ENCODE measurements at places on chromosomes 2 and 18.

- no peak overlapping the region for H3K4me3 ChIP-seq
- no peaks in the 10 kb centered on the region for H3K4me1 ChIP-seq
- H3K36me3 ChIP-seq: no peaks in the 10 kb centered on the region
- H3K27ac ChIP-seq: no peak overlapping the region
- ATAC-seq: no peak
Observed at GRCh38 chr2:144914113-144914512, 394.2 kb upstream of the ZEB2 start.

DNA sequence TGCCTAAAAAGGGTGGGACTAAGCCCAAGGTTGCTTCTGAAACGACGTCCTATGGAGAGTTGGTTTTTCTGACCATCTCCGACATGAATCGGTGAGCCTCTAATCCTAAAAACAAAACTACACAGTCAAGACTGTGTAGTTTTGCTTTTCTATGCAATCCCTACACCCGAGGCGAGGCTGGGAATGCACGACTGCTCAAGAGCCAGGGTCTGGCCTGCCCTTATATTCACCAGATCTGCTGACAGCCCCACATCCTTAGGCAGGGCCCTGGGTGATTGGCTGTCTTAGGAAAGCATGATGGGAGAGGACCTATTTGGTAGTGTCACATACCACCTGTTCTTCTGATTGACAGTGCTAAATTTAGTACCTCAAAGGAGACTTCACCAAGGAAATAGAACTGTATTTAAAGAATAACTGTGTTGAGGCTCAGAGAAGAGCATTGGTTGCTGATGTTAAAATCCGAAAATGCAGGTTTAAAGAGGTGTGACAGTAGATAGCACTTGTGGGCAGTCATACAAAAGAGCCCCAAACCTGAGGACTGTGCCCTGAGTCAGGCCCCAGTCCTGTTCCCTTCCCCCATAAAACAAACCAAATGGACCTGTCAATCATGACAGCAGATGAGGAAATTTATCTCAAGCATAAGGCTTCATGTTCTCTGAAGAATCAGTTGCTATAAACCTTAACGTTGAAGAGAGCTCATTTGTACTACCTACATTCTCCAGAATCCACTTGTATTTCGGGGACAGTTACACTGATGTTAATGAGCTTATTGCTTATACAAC is at the start of gene TTN:
Gene TTN (minus strand): TSS at position 197 of the 782 bp plus-strand sequence. CDS start 2,781 bp downstream, outside the sequence.
- H3K4me1 ChIP-seq: no peaks in the 10 kb centered on the region
- no peak for ATAC-seq
- no peak within 1 kb of the TSS for H3K4me3 ChIP-seq
- H3K27me3 ChIP-seq: no peaks in the 10 kb centered on the region
- H3K27ac ChIP-seq: no peak within 1 kb of the TSS

DNA sequence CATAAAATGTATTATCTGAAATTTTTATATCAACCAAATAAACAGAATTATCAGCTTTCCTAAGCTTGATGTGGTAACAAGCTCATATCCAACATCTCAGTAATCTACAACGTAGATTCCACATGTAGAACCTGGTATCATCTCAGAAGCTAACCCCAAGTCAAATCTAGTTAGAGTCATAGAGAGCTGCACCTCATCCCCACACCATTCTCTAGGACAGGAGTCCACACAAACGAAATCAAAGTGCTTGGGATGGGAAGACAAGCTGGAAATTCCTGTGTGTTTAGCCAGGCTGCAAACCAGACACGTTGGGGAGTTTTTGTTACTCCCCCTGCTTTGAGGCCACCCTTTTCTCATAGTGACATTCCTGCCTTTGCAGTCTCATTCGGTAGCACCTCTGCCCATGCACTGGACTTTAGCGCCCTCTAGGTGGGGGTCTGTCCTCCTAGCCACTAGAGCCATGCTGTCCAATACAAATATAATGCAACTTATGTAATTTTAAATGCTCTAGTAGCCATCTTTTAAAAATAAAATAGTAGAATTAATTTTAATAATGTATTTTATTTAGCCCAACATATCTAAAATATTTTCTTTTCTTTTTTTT is 28.1 kb upstream of the SATB2 start:
- no peak overlapping the region for H3K27ac ChIP-seq
- H3K36me3 ChIP-seq: no peaks in the 10 kb centered on the region
- H3K4me1 ChIP-seq: no peaks in the 10 kb centered on the region
- H3K4me3 ChIP-seq: no peak overlapping the region

GRCh38 chr2:207503234-207503633 is 26.5 kb upstream of the CREB1 start:
- H3K4me3 ChIP-seq: no peak overlapping the region
- H3K27me3 ChIP-seq: no peaks in the 10 kb centered on the region
- peaks cover 81% of the 10 kb centered on the region for H3K4me1 ChIP-seq
- ATAC-seq: peak; percentile 79

- no peaks in the 10 kb centered on the region for H3K36me3 ChIP-seq
- H3K27me3 ChIP-seq: no peaks in the 10 kb centered on the region
- ATAC-seq: no peak
- no peak overlapping the region for H3K27ac ChIP-seq
- H3K4me1 ChIP-seq: no peaks in the 10 kb centered on the region
- H3K4me3 ChIP-seq: no peak overlapping the region
Observed at GRCh38 chr18:25058521-25058920, 293.4 kb downstream of the ZNF521 start.

DNA sequence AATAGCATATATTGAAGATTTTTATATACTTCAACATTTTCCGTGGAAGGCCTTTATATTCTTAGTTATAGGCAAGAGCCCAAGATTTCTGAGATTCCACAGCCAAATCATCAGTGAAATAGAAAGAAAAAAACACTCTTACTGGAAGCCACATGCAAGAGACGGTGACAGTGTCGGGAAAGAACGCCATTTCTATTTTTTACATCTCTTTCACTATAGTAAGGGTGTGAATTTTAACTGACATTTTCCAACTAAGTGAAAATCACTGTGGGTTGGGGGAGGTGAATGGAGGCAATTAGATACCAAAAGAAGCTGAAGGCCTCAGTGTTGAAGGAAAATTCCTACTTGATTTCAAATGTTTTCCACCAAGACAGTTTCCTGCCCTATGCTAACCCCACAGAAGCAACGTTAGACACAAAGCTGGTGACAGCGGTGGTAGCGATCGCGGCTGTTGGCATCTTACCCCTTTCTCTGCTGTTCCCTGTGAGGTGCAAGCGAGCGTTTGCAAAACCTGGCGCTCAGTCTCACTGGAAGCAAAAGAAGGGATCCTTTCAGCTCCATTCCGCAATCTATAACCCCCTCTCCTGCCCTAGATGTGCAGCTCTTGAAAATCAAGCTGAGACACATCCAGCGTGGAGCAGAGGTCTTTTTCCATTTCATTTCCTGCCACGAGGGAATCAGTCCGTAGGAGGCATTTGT is 20.0 kb downstream of the ID2 start:
- no peak overlapping the region for H3K4me3 ChIP-seq
- H3K27ac ChIP-seq: no peak overlapping the region
- peaks cover 12% of the 10 kb centered on the region for H3K27me3 ChIP-seq
- H3K36me3 ChIP-seq: no peaks in the 10 kb centered on the region
- no peak for ATAC-seq
- H3K4me1 ChIP-seq: no peaks in the 10 kb centered on the region

GRCh38 chr2:190207930-190208329 is 111.7 kb downstream of the HIBCH start:
- no peak overlapping the region for H3K4me3 ChIP-seq
- peaks cover 10% of the 10 kb centered on the region for H3K36me3 ChIP-seq
- H3K4me1 ChIP-seq: peaks cover 6% of the 10 kb centered on the region
- no peak overlapping the region for H3K27ac ChIP-seq
- no peak for ATAC-seq

DNA sequence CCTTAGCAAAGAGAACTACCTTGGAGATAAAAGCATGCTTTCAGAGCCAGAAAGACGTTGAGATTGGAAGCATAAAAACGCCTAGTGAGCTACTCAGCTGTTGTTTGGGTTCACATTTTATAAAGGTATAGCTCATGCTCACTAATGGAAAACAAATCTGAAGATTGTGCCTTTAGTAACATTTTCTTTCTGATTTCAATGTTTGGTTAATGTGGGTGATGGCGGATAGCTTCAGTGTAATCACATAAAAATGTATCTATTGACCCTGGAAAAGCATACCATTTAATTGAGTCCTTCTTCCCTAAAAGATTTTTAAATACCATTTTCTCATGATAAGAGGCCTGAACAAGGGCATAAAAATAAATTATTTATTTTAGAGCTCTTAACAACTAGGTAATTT is 73.4 kb downstream of the DTNA start:
- H3K27ac ChIP-seq: no peak overlapping the region
- peaks cover 7% of the 10 kb centered on the region for H3K27me3 ChIP-seq
- no peaks in the 10 kb centered on the region for H3K36me3 ChIP-seq
- no peak overlapping the region for H3K4me3 ChIP-seq
- H3K4me1 ChIP-seq: no peaks in the 10 kb centered on the region
- no peak for ATAC-seq

- H3K27ac ChIP-seq: no peak overlapping the region
- peaks cover 10% of the 10 kb centered on the region for H3K4me1 ChIP-seq
- no peak for ATAC-seq
- peaks cover 70% of the 10 kb centered on the region for H3K36me3 ChIP-seq
Observed at GRCh38 chr2:73252238-73253027, 18.3 kb downstream of the CCT7 start.

GRCh38 chr18:34697233-34697632 is 12.9 kb upstream of the DTNA start:
- no peak overlapping the region for H3K27ac ChIP-seq
- no peaks in the 10 kb centered on the region for H3K36me3 ChIP-seq
- no peaks in the 10 kb centered on the region for H3K27me3 ChIP-seq
- no peaks in the 10 kb centered on the region for H3K4me1 ChIP-seq

DNA sequence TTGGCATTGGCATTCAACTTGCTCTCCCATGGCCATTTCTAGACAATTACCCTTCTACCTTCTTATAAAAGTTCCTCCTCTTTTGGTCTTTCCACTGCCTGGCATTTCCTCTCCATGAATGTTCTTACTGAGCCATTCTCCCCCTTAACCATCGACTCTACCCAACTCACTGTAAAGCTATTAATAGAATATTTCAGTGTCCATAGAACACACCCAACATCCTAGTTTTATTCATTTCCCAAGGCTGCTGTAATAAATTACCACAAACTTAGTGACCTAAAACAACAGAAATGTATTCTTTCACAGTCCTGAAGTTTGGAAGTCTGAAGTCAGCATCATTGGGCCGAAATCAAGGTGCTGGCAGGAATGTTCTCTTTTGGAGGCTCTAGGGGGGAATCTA is 170.0 kb upstream of the ATP5MC3 start:
- no peak overlapping the region for H3K27ac ChIP-seq
- no peaks in the 10 kb centered on the region for H3K36me3 ChIP-seq
- H3K4me3 ChIP-seq: no peak overlapping the region
- no peak for ATAC-seq

GRCh38 chr2:38734299-38735058 is 16.7 kb downstream of the SRSF7 start:
- H3K27ac ChIP-seq: no peak overlapping the region
- peaks cover 63% of the 10 kb centered on the region for H3K36me3 ChIP-seq
- no peak for ATAC-seq
- no peak overlapping the region for H3K4me3 ChIP-seq
- peaks cover 12% of the 10 kb centered on the region for H3K4me1 ChIP-seq

GRCh38 chr18:46519870-46520269 is 137.2 kb downstream of the LOXHD1 start:
- no peaks in the 10 kb centered on the region for H3K4me1 ChIP-seq
- H3K27ac ChIP-seq: no peak overlapping the region
- no peak for ATAC-seq
- peaks cover 2% of the 10 kb centered on the region for H3K27me3 ChIP-seq

GRCh38 chr2:230569298-230569697 is 143.3 kb upstream of the CAB39 start:
- no peak overlapping the region for H3K4me3 ChIP-seq
- no peaks in the 10 kb centered on the region for H3K27me3 ChIP-seq
- H3K36me3 ChIP-seq: peaks cover 26% of the 10 kb centered on the region
- ATAC-seq: no peak

DNA sequence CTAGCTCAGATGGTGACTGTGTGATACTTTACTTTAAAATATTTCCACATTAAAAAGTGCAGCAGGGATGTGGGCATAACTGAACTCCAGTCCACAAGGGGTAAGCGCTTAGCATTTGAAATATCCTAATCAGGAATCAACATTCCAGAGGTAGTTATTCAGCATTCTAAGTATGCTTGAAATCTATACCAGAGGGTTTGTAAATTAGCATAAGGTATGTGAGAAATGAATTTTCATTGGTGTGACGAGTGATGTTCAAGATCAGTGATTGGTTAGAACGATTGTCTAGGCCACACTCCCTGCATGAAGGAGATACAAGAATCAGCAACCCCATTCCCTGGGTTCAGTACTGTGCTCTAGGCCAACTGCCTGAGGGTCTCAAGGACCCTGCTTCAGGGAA is 42.6 kb downstream of the MAPK4 start:
- no peaks in the 10 kb centered on the region for H3K36me3 ChIP-seq
- no peak for ATAC-seq
- H3K4me3 ChIP-seq: no peak overlapping the region
- H3K4me1 ChIP-seq: no peaks in the 10 kb centered on the region
- H3K27me3 ChIP-seq: peaks cover 15% of the 10 kb centered on the region

- no peak for ATAC-seq
- H3K4me3 ChIP-seq: no peak overlapping the region
- H3K4me1 ChIP-seq: no peaks in the 10 kb centered on the region
- no peaks in the 10 kb centered on the region for H3K27me3 ChIP-seq
- H3K36me3 ChIP-seq: no peaks in the 10 kb centered on the region
- H3K27ac ChIP-seq: no peak overlapping the region
Observed at GRCh38 chr2:164014791-164015190, 279.0 kb upstream of the FIGN start.

GRCh38 chr2:33451825-33452224 is 24.6 kb upstream of the RASGRP3 start:
- H3K36me3 ChIP-seq: peaks cover 12% of the 10 kb centered on the region
- no peak for ATAC-seq
- no peak overlapping the region for H3K4me3 ChIP-seq
- no peaks in the 10 kb centered on the region for H3K27me3 ChIP-seq

- peaks cover 74% of the 10 kb centered on the region for H3K27me3 ChIP-seq
- H3K4me1 ChIP-seq: peaks cover 12% of the 10 kb centered on the region
- no peaks in the 10 kb centered on the region for H3K36me3 ChIP-seq
- ATAC-seq: no peak
- H3K4me3 ChIP-seq: no peak overlapping the region
Observed at GRCh38 chr2:3098231-3098630, 279.4 kb downstream of the EIPR1 start.

GRCh38 chr2:14866736-14867352 is 234.3 kb downstream of the LRATD1 start:
- no peak for ATAC-seq
- no peaks in the 10 kb centered on the region for H3K36me3 ChIP-seq
- H3K4me1 ChIP-seq: no peaks in the 10 kb centered on the region
- H3K4me3 ChIP-seq: no peak overlapping the region
- no peak overlapping the region for H3K27ac ChIP-seq
